ENCODE measurements at places on chromosomes 6 and 20. TPM values are rescaled to one million over a fixed set of nuclear protein-coding genes. Genes with fewer than 3 reads are reported as not detected.

SLC22A2 gene
- polyA plus RNA-seq, result 3.9 TPM

DNA sequence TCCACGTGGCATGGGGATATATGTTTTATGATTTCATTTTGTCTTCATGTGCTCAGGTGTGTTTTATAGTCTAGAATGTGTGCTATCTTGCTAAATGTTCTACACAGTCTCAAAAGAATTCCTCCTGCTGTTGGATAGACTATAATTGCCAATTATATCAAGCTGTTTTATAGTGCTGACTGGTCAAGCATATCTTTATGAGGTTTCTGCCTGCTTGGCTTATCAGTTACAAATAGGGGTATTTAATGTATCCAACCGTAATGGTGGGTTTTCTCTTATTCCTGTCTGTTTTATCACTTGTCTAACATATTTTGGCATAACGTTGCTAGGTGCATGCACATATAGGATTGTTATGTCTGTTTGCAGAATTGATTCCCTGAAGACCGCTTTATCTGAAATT, 201.3 kb downstream of the EYS start:
- DNase-seq, result no peak

GRCh38 chr6:39068391-39068790, 19.8 kb downstream of the GLP1R start:
- DNase-seq, result peak; percentile 45

GABRR2 gene
- 0.82 TPM for polyA plus RNA-seq

GRCh38 chr6:36349240-36349639, 12.6 kb upstream of the BNIP5 start:
- DNase-seq, result no peak

DNA sequence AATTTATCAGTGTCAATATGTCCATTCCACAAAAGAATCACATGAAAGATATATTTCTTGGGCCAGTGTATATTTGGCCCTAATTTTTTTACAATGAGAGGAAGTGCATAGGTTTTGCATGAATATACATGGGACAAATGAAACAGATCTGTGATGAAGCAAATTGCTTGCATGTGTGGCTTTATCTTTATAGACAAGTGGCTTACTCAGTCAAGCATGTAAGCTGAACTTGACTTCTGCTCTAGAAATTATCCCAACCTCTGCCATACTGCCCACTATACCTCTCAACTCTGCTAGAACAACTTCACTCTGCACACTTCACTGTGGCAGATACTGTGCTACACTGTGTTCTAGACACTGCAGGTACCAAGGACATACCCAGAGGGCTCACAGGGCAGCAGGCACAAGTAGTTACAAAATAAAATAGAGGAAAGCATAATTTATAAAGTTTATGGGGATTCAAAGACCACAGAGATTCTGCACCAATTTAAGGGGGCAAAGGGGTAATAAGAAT, 349.2 kb upstream of the HSF2 start:
- no peak for DNase-seq

DNA sequence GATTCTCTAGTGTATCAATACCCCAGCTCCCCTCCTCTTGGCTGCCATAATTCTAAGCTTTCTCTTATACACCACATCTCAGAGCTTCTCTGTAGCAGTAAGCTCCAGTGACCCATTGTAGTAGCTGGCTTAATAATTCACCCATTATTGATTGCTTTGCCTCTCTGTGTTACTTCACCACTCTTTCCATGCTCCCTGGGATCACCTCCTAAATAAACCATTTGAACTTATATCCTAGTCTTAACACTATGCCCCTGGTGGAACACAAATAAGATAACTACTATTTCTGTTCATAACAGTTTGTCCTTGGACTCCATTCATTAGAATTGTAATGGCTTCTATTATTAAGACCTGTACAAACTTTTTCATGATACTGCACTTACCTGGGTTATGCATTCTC, 758.9 kb downstream of the KIF16B start:
- DNase-seq, result no peak

DNA sequence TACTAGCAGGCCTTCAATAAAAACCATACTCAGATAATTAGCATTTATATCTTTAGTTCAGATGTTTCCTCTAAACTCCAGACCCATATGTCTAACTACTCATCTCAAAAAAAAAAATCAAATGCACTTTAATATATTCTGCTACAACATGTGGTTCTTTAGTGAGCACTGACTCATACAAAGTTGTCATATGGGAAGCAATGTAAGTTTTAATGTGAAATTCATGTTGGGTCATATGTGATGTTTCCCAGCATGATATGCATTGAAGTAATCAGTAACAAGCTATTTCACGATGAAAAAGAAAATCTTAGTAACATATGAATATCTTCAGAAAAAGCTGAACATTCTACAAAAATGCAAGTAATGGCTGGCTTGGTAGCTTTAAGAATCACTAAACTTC, 859.7 kb upstream of the ADGRB3 start:
- no peak for DNase-seq

DNA sequence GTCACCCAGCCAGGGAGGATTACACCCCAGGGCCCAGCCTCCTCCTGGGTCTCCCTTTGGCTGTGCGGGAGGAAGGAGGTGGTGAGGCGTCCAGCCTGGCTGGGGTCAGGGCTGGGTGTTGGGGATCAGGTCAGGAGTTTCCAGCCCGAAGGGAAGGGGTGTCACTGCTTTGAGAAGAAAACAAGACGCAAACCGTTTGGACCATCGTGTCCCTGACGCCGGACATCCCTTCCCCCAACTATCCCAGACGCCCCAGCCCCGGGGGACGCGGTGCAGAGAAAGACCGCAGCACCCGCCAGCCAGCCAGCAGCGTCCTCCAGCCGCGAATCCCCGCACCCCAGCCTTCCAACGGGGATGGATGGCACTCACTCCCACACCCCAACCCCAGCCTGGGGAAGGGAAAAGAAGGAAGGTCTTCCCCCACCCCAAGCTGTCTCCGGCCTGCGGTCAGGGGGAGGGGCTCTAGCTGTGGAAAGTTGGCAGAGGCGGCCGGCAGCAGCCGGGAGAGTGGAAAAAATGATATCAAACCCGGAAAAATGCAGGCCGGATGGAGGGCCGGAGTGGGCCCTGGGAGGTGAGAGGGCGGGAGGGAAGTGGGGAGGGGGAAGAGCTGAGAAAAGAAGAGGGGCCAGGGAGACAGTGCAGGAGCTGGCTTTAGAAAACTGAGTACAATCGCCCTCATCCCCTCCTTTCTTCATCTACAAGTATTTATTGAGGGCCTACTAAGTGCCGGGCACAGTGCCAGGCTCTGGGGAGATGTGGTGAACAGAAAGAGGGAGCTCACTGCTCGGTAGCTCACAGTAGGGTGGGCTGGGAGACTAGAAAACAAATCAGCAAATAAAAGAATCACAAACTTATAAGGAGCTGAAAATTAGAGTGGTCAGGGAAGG, 10.6 kb downstream of the REM1 start:
- DNase-seq, result peak; percentile 86

DNA sequence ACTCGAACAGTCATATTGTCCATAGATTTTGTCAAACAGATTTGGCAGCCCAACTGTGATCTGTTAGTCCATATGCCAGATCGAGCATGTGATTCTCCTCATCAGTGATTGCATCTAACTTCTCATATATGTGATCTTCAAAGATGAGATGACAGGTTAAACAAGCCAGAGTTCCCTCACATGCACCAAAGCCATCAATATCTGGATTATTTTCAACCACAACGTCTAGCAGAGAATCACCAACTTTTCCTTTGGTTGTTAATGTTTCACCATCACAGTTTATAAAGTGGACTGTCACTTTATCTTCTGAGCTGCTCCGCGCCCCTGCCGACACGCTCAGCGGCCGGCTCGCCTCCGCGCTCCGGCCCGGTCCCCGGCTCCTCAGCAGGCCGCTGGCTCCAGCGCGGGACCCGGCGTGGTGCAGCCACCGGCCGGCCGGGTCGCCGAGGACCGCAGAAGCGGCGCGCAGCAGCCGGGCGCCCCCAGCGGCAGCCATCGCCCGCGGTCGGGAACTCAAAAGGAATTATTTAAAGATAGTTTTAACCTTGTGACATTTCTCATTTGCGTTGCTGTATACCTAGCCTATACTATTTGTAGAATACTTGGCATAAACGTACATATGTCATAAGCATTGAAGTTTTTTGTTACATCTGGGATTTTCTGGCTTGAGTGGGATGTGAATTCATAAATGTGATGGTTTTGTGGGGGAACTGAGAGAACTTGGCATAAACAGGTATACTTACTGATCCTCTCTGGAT, 40.1 kb upstream of the DYNLRB1 start:
- DNase-seq, result peak; percentile 88

DPPA5 gene
- 0.38 TPM for polyA plus RNA-seq

DNA sequence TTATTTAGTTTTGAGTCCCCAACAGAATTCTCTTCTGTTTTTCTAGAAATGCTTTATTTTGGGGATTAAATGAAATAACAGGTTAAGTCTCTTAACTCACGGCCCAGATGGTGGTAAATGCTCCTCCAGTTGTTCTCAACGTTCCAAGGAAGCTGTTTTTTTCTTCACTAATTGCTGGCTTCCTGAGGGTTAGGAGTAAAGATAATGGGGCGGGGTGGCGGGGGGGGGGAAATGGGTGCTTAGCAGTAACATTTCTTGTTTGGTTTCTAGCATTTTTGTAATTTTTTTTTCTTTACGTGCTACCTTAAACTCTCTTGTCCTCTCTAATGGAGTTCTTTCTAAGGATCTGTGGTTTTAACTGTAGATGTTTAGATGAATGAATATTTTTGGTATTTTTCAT, 2.2 kb downstream of the SRSF3 start:
- no peak for DNase-seq

- DNase-seq, result no peak
Measured at GRCh38 chr20:9038791-9039535, 29.9 kb upstream of the PLCB4 start.

DNA sequence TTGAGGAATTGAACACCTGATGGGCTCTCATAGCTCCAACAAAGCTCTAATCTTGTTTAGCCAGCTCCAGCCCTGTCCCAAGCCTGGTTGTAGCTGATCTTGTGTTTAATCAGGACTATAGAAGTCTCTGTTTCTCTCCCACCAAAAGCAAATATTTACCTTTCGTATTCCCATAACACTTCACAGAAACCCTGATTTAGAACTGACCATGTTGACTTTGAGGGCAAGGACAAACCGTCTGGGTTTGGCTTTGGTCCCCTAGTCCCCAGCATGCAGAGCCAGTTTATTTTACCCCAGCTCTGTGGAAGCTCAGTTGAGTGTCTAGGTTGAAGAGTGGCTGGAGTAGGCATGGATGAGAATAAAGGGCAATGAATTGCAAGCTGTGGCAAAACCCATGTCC, 18.0 kb upstream of the SIM1 start:
- DNase-seq, result no peak

GZF1 gene
- polyA plus RNA-seq, result 6.0 TPM

DNA sequence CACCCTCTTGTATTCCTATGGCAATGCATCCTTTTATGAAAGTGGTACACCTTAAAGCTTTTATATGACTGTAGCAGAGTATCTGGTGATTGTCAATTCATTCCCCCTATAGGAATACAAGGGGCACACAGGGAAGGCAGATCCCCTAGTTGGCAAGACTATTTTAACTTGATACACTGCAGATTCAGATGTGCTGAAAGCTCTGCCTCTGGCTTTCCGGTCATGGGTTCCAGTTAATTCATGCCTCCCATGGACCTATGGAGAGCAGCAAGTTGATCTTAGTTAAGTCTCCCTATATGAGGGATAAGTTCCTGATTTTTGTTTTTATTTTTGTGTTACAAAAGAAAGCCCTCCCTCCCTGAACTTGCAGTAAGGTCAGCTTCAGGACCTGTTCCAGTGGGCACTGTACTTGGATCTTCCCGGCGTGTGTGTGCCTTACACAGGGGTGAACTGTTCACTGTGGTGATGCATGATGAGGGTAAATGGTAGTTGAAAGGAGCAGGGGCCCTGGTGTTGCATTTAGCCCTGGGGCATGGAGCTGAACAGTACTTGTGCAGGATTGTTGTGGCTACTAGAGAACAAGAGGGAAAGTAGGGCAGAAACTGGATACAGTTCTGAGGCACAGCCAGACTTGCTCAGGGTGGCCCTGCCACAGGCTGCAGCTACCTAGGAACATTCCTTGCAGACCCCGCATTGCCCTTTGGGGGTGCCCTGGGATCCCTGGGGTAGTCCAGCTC, 292.1 kb downstream of the ESR1 start:
- no peak for DNase-seq

DNA sequence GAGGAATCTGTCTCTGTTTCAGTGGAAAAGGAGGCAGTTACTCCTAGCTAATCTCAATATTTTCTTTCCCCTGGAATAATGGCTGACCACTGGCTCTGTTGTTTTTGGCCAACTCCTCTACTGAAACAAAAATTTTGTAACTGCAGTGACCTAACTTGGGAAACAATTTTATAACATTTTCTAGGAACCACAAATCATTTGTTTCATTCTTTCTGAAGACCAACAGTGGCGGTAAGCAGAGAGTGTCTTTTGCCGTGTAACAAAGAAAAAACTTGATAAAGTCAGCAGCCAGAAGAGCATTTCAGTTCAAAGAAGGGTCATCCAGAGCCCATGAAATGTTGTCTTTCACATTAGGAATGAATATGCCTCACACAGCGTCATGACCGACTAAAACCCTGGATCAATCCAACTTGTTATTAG, 11.8 kb upstream of the BFSP1 start:
- no peak for DNase-seq

DNA sequence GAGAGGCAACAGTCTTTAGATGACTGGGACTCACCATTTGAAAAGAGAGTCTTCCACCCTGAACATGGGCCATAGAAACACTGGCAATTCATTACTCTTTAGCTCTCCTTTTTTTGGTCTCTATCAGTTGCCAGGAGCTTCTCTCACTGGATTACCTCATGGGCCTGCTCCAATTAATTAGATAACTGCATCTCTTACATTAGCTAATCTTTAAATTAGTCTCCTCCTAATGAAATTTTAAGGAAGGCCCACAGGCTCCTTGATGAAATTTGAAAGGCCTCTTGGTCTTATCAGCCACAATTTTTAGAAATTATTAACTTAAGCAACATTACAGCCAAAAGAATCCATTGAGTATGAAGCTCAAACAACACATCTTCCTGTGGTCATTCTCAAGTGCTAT, 184.4 kb downstream of the UNC5CL start:
- DNase-seq, result no peak

- DNase-seq, result no peak
Measured at GRCh38 chr6:3194535-3195419, 32.7 kb downstream of the TUBB2B start.
